ENCODE measurements at places on chromosomes 2 and 18. TPM values are rescaled to one million over a fixed set of nuclear protein-coding genes. Genes with fewer than 3 reads are reported as not detected.

The PIGN gene
- total RNA-seq = 10.0 TPM

The RASGRP3 gene
- 1.5 TPM for total RNA-seq

The CACNB4 gene
- total RNA-seq = 0.14 TPM

The SEC11C gene
- total RNA-seq = 68.1 TPM

The MTCL1 gene
- total RNA-seq = 55.8 TPM

The KCNG2 gene
- total RNA-seq = not detected

The PPM1B gene
- 30.4 TPM for total RNA-seq

The MERTK gene
- total RNA-seq = 1.9 TPM

The HOXD1 gene
- total RNA-seq = 0.20 TPM

The SERTAD2 gene
- 13.6 TPM for total RNA-seq

The SPAG16 gene
- 16.5 TPM for total RNA-seq

The STON1 gene
- not detected for total RNA-seq

The LIMS2 gene
- 5.2 TPM for total RNA-seq

The HNRNPLL gene
- 20.9 TPM for total RNA-seq

The CLEC4F gene
- not detected for total RNA-seq

The RTP5 gene
- not detected for total RNA-seq

The SPATA3 gene
- not detected for total RNA-seq

The GPR45 gene
- total RNA-seq = not detected

The SERPINB2 gene
- total RNA-seq = not detected

The KCTD1 gene
- total RNA-seq = 27.3 TPM

The SLC5A7 gene
- total RNA-seq = not detected

The RFX8 gene
- not detected for total RNA-seq

The OSR1 gene
- 4.6 TPM for total RNA-seq

The AGXT gene
- not detected for total RNA-seq

The GCKR gene
- total RNA-seq = 0.15 TPM

The TMEM150A gene
- total RNA-seq = 10.5 TPM

The REEP1 gene
- total RNA-seq = 1.3 TPM

The KCNF1 gene
- 42.7 TPM for total RNA-seq

The SCN2A gene
- not detected for total RNA-seq

The AQP12B gene
- total RNA-seq = not detected

The SIX3 gene
- 0.57 TPM for total RNA-seq

The CPO gene
- total RNA-seq = not detected

The ALK gene
- not detected for total RNA-seq

The GPAT2 gene
- not detected for total RNA-seq

The SH3RF3 gene
- 0.38 TPM for total RNA-seq

The GAREM1 gene
- total RNA-seq = 2.5 TPM

The KLHL29 gene
- 5.1 TPM for total RNA-seq

The ANKRD30BL gene
- total RNA-seq = not detected

The TSPYL6 gene
- not detected for total RNA-seq

The SLC38A11 gene
- not detected for total RNA-seq

The SP5 gene
- total RNA-seq = not detected

The GALNT5 gene
- 2.8 TPM for total RNA-seq

The BOLL gene
- total RNA-seq = not detected

The ASPRV1 gene
- total RNA-seq = 0.37 TPM

The ITGA4 gene
- 1.9 TPM for total RNA-seq

The ASXL3 gene
- total RNA-seq = not detected

All from A549 treated with CpdA at 1 μM for 4 hours (cell line).